Uterus (tissue), 4 donors: ENCODE measurements at places on chromosomes 4 and X. TPM values are rescaled to one million over a fixed set of nuclear protein-coding genes. Genes with fewer than 3 reads are reported as not detected.
A peak's percentile ranks its signal among the peaks of the same experiment; 100 is the strongest.

The MMRN1 gene
- 122 TPM for total RNA-seq

The SLC10A4 gene
- 0.24 TPM for total RNA-seq

The SASH3 gene
- total RNA-seq, result 4.1 TPM

DNA sequence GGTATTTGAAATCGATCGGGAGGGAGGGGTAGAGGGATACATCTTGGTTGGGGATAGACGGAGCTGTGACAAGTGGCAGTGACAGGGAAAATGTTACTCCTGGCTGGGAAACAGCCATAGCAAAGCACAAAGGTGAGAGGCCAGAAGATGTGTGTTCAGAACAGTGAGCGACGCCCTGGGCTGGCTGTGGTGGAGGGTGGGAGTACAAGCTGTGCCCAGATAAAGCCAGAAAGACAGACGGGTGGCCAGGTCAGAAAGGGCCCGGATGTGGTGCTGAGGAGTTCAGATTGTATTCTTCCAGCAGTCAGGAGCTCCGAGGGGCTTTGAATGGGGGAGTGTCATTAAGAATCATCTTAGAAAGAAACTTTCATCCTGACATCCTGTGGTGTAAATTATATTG, 27.9 kb downstream of the CCDC149 start:
- DNase-seq, result no peak
- no peaks in the 10 kb centered on the region for H3K4me1 ChIP-seq
- H3K4me3 ChIP-seq, result no peak overlapping the region
- H3K27ac ChIP-seq, result no peak overlapping the region

DNA sequence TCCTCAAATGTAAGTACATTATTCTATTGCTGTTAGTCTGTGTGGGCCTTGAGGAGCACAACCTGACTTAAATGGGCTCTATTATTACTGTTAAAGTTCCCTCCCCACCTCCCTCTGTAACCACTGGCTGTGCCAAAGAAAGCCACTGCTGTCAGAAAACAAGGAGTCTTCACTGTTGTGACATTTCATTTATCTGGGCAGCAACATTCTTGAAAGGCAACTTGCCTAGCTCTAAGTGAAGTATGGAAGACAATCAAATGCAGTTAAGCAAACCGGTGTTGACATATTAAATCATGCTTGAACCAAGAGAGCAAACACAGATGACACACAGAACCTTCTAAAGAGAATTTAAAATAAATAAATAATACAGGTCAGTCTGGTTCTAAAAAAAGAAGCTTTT, 81.0 kb downstream of the EPHA5 start:
- H3K27ac ChIP-seq, result no peak overlapping the region
- H3K27me3 ChIP-seq, result no peaks in the 10 kb centered on the region
- no peaks in the 10 kb centered on the region for H3K36me3 ChIP-seq
- H3K4me3 ChIP-seq, result no peak overlapping the region
- no peak for DNase-seq

DNA sequence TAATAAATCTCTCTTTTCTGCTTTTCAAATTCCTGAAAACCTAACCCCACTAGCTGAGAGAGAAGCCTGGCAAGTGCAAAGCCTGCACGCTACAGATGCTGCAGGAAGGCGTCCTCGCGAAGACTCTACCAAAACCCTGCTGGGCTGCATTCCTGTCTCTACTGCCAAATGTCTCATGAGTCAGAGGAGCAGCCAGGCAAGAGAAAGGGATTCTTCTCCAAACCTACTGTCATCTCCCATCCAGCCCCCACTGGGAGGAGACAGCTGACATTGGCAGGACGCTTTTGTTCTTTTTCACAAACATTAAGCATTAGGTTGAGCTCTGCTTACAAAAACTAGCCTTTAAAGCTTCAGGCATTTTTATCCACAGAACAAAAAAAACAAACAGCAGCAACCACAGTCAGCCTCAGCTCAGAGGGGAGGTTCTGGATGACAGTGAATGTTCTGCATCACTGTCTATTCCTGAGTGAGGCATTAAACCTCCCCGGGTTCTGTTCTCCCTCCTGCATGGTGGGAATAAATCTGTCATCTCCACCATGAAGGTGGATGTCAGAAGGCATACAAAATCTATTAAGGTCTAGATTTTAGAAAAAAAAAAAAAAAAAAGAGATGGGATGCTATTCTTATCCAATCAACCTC, 18.0 kb downstream of the CRMP1 start:
- no peaks in the 10 kb centered on the region for H3K36me3 ChIP-seq
- H3K4me3 ChIP-seq, result no peak overlapping the region
- H3K4me1 ChIP-seq, result no peaks in the 10 kb centered on the region
- H3K27me3 ChIP-seq, result no peaks in the 10 kb centered on the region

GRCh38 chrX:107480272-107480671, 30.8 kb downstream of the FRMPD3 start:
- H3K36me3 ChIP-seq, result no peaks in the 10 kb centered on the region
- no peaks in the 10 kb centered on the region for H3K27me3 ChIP-seq
- no peaks in the 10 kb centered on the region for H3K4me1 ChIP-seq
- H3K27ac ChIP-seq, result no peak overlapping the region
- no peak for DNase-seq

GRCh38 chr4:118354913-118355312, 2.1 kb upstream of the PRSS12 start:
- peaks cover 6% of the 10 kb centered on the region for H3K27me3 ChIP-seq
- H3K36me3 ChIP-seq, result no peaks in the 10 kb centered on the region
- no peak for DNase-seq
- no peak overlapping the region for H3K4me3 ChIP-seq
- no peak overlapping the region for H3K27ac ChIP-seq

GRCh38 chr4:86720508-86721068, 126.5 kb downstream of the PTPN13 start:
- H3K4me1 ChIP-seq, result no peaks in the 10 kb centered on the region
- H3K27ac ChIP-seq, result no peak overlapping the region
- no peaks in the 10 kb centered on the region for H3K36me3 ChIP-seq

DNA sequence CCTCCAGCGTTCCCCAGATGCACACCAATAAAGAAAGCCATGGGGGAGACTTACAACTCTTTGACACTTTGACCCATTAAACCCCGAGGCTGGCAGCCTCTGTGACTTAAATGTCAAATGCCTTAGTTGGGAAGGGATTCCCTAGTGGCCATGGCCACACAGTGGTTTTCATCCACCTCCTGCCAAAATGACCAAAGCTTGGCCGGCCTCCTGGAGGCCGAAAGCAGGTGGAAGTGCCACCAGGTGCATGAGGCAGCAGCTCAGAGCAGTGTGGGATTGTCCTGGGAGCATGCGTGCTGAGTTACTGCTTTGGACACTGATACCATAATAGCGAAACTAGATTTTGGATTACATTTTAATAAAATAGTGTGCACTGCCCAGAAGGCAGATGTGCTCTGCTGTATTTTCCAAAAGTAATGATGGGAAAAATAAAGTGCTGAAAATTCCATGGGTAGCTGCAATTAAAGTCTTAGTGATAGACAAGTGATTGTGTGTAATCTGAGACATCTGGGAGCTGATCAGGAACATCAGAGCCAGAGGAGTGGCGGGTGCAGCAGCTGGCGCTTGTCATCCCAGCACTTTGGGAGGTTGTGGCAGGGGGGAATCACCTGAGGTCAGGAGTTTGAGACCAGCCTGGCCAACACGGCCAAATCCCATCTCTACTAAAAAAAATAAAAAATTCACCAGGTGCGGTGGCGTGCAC, 39.8 kb upstream of the TADA2B start:
- H3K4me3 ChIP-seq, result no peak overlapping the region
- no peak overlapping the region for H3K27ac ChIP-seq
- H3K27me3 ChIP-seq, result no peaks in the 10 kb centered on the region
- no peaks in the 10 kb centered on the region for H3K4me1 ChIP-seq
- no peak for DNase-seq
- H3K36me3 ChIP-seq, result no peaks in the 10 kb centered on the region

DNA sequence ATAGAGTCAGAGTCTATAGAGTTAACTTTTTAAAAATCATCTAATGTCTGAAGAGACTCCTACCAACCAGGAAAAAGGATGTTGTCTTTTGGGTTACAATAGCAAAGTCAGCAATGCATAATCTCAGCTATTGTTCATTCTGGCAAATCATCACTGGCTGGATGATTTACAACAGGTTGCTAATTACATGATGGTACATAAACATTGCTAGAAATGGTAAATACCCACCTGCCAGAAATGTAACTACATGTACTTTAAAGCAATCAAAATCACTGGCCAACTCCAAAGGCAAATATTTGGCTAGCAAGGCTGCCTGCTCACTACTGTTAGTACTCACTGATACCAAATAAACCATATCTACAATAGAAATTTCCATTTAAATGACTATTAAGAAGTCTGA, 91.1 kb downstream of the PPP3CA start:
- no peaks in the 10 kb centered on the region for H3K36me3 ChIP-seq
- H3K4me1 ChIP-seq, result no peaks in the 10 kb centered on the region
- H3K27me3 ChIP-seq, result no peaks in the 10 kb centered on the region
- DNase-seq, result no peak
- H3K27ac ChIP-seq, result no peak overlapping the region

DNA sequence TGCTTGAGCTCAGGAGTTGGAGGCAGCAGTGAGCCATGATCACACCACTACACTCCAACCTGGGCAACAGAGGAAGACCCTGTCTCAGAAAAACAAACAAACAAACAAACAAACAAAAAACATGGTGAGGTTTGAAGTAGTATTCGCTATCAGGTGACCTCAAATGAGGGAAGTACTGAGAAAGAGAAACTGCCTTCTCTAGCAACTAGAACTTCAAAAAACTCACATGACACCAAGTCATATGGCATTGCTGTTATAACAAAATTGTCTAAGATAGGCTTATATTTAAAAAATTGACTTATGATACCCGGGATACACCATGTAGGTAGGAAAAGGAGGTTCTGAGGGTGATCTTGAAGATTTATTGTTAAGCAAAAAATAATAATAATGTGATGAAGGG, 10.3 kb downstream of the MPP1 start:
- H3K4me1 ChIP-seq, result no peaks in the 10 kb centered on the region
- no peak overlapping the region for H3K27ac ChIP-seq
- H3K27me3 ChIP-seq, result no peaks in the 10 kb centered on the region
- no peaks in the 10 kb centered on the region for H3K36me3 ChIP-seq
- H3K4me3 ChIP-seq, result no peak overlapping the region

GRCh38 chr4:186755550-186756519, 32.2 kb upstream of the FAT1 start:
- no peak overlapping the region for H3K4me3 ChIP-seq
- H3K4me1 ChIP-seq, result no peaks in the 10 kb centered on the region
- H3K27me3 ChIP-seq, result no peaks in the 10 kb centered on the region
- no peak for DNase-seq
- H3K27ac ChIP-seq, result no peak overlapping the region

DNA sequence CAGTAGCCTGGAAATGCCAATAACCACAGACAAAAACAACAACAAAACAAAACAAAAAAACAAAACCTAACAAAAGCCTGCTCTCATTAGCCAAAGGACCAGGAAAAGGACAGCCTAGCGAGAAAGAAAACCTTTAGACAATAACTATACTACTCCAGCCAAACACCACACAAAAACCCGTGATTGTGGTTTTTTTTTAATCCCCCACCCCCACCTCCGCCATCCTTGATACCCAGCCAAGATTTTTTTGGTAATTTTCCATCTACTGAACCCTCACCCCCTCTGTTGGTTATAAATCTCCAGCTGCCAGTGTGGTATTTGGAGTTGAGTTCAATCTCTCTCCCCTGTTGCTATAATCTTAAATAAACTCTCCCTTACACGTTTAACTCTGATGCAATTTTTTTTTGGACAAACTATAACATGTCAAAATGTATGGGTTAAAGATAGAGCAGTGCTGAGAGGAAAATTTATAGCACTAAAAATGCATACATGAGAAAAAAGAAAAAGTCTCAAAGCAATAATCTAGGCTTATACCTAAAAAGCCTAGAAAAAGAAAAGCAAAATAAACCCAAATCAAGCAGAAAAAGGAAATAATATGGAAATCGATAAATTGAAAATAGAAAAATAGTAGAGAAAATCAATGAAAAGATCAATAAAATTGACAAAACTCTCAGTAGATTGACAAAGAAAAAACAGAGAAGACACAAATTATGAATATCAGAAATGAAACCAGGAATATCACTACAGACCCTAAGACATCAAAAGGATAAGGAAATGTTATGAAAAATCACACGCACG, 83.7 kb downstream of the NAT8L start:
- no peaks in the 10 kb centered on the region for H3K27me3 ChIP-seq
- H3K36me3 ChIP-seq, result no peaks in the 10 kb centered on the region
- no peak overlapping the region for H3K4me3 ChIP-seq
- no peak overlapping the region for H3K27ac ChIP-seq
- no peak for DNase-seq
- no peaks in the 10 kb centered on the region for H3K4me1 ChIP-seq

GRCh38 chr4:47195706-47196105, 164.3 kb downstream of the GABRB1 start:
- H3K36me3 ChIP-seq, result no peaks in the 10 kb centered on the region
- H3K27me3 ChIP-seq, result no peaks in the 10 kb centered on the region
- H3K4me1 ChIP-seq, result no peaks in the 10 kb centered on the region
- no peak overlapping the region for H3K4me3 ChIP-seq
- DNase-seq, result no peak
- H3K27ac ChIP-seq, result no peak overlapping the region

DNA sequence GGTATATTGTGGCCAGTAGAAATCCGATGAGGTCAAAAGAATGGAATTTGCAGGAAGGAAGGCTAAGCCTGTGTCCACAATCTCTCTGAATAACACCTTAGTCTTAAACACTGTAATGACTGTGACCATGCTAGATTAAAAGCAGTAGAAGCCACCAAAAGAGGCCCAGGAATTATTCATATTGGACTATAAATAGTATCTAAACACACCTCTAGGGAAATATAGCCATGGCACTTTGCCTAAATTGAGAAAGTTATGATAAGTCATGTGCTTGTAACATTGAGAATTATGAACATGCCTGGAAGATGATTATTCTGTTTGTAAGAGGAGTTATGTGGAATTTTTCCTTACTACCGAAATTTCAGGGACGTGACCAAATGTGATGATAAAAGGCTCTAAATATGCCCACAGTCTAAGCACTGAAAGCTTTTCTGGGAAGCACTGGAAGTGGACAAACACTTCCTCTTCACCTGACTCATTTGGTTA, 298.5 kb downstream of the KCTD8 start:
- H3K4me3 ChIP-seq, result no peak overlapping the region
- no peaks in the 10 kb centered on the region for H3K4me1 ChIP-seq
- DNase-seq, result no peak
- no peak overlapping the region for H3K27ac ChIP-seq

DNA sequence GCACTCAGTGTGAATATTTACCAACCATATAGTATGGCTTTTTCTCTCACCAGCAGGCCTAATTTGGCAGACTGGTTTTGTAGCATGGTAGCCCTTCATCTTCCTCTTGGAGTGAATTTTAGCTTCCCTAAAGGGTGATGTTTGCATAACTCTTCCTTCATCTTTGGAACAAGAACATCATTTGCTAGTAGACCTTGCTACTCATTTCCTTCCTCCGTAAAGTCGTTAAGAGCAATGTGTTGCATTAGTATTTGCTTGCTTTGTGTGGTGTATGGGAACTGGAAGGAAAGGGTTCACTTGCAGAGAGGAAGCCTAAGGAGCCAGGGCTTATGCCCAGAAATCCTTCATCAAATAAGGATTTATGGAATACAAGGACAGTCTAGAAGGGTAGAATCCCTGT, 50.2 kb upstream of the PGRMC2 start:
- DNase-seq, result no peak
- H3K27ac ChIP-seq, result no peak overlapping the region
- H3K4me3 ChIP-seq, result no peak overlapping the region
- no peaks in the 10 kb centered on the region for H3K27me3 ChIP-seq

GRCh38 chrX:18825375-18825774, 117.9 kb downstream of the PPEF1 start:
- no peak overlapping the region for H3K27ac ChIP-seq
- DNase-seq, result no peak

- H3K27ac ChIP-seq, result peak overlapping the region; percentile 71
- no peak overlapping the region for H3K4me3 ChIP-seq
- no peaks in the 10 kb centered on the region for H3K36me3 ChIP-seq
- no peak for DNase-seq
Observed at GRCh38 chr4:53012738-53013137, 150.6 kb downstream of the RASL11B start.

GRCh38 chrX:129779747-129780146, at the start of gene SASH3:
Gene SASH3 (plus strand): TSS chrX:129779949. CDS start chrX:129780098, 149 bp downstream.
- H3K4me3 ChIP-seq, result no peak within 1 kb of the TSS
- H3K27me3 ChIP-seq, result no peaks in the 10 kb centered on the region
- DNase-seq, result no peak
